ENCODE measurements at places on chromosomes 7 and 10. TPM values are rescaled to one million over a fixed set of nuclear protein-coding genes. Genes with fewer than 3 reads are reported as not detected.

The COL13A1 gene
- 22.6 TPM for total RNA-seq

The TRPV5 gene
- not detected for total RNA-seq

The LIPF gene
- not detected for total RNA-seq

The OPN4 gene
- total RNA-seq: not detected

The NUTM2E gene
- 0.46 TPM for total RNA-seq

The OR2A12 gene
- not detected for total RNA-seq

The GDF2 gene
- not detected for total RNA-seq

The IQUB gene
- 0.49 TPM for total RNA-seq

The ZFYVE27 gene
- 19.2 TPM for total RNA-seq

The DOCK1 gene
- total RNA-seq: 116 TPM

The SMO gene
- total RNA-seq: 17.4 TPM

The ALDH18A1 gene
- 52.0 TPM for total RNA-seq

The SPDYE2 gene
- total RNA-seq: not detected

The TRIP6 gene
- 93.8 TPM for total RNA-seq

The TEX47 gene
- total RNA-seq: not detected

The AZGP1 gene
- total RNA-seq: not detected

The LIPN gene
- not detected for total RNA-seq

The PNLIPRP2 gene
- not detected for total RNA-seq

The GCC1 gene
- 21.8 TPM for total RNA-seq

The PODXL gene
- total RNA-seq: 302 TPM

The MYL10 gene
- not detected for total RNA-seq

Data from endothelial cell (in vitro differentiated cells).